ENCODE measurements at places on chromosomes 11 and 22.

DNA sequence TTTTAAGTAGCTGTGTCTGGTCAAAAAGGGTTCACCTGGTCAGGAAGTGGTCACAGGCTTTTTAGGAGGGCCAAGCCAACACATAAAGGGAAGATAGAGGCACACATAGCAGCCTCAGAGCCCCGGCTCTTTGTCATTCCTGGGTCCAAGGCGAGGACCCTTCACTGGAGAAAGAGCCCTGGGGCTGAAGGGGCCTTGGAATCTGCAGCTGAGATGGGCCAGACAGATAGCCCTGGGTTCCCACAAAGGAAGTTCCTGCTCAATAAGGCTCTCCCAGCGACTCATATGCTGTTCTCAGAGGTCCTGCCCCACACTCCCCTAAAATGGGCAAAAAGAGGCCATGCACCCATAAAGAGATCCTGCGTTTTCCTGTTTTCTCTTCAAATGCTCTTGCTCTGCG, 77.7 kb downstream of the LINC01488 start:
- DNase-seq, result no peak

- no peak for DNase-seq
Measured at GRCh38 chr11:61482513-61482912, 26.0 kb upstream of the LRRC10B start.

GRCh38 chr22:45638834-45639746, 32.5 kb upstream of the ATXN10 start:
- no peak for DNase-seq

DNA sequence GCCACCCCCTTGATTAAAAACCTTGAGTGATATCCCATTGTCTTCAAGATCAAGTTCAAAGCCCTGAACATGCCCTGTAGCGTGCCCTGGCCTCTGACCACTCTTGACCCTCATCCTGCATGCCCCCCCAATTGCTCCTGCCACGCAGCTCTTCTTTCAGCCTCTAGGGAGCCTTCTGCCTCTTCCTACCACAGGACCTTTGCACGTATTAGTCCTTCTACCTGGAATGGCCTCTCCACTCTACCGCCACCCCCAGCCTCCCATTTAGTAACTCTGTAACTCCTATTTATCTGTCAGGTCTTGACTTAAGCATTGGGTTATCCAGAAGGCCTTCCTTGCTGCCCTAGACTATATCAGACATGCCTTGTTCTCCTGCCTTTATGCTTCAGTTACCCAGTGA, 203.6 kb downstream of the TRIM29 start:
- no peak for DNase-seq

DNA sequence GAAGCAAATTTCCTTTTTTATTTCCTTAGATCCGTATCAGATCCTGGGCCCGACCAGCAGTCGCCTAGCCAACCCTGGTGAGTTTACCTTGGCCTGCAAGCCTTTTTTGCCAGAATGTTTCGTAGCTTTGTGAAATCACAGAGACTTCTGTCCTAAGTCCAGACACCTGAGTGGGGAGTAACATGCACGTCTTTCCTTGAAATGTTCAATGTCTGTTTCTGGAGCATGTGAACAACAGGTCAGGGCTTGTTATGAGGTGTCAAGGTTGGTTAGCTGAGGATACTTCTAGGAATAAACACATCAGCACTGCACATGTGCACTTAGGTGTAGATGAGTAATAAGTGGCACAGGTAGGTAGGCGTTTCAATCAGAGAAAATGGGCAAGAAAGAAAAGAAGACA, 58.0 kb downstream of the KCNJ1 start:
- no peak for DNase-seq

All from pons (tissue), 1 donor.